ENCODE measurements at places on chromosomes 2 and 18.

DNA sequence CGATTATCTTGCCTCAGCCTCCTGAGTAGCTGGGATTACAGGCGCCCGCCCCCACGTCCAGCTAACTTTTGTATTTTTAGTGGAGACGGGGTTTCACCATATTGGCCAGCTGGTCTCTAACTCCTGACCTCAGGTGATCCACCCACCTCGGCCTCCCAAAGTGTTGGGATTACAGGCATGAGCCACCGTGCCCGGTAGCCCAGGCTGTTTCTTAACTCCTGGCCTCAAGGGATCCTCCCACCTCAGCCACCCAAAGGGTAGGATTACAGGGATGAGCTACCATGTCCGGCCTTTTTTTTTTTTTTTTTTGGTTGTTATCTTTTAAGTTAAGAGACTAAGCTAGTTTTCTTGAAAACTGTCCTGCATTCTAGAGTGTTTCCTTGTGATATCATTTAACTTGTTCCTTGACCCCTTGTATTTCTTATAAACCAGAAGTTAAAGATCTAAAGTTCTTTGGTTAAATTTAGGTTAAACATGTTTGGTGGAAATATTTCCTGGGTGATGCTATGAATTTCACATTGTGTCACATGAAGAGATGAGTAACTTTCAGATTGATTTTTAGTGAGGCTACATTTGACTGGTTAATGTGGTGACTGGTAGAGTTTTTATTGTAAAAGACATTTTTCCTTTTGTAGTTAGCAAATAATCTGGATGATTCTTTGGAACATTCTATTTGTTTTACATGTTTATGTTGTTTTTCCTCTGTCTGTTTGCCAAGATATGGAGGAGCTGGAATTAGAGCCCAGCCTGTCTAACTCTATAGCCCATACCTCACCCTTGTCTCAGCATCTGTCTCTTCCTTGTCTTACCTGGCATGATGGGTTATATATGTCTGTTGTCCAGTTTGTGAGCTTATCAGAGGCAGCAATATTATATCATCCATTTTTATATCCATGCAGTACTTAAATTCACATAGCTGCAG lies 5.2 kb downstream of the NCAPH start:
- no peak for DNase-seq

- DNase-seq = no peak
These were observed 36.5 kb upstream of the C1D start for GRCh38 chr2:68099260-68099659.

- no peak for DNase-seq
These were observed 693.4 kb downstream of the SOCS6 start for GRCh38 chr18:70982292-70982691.

DNA sequence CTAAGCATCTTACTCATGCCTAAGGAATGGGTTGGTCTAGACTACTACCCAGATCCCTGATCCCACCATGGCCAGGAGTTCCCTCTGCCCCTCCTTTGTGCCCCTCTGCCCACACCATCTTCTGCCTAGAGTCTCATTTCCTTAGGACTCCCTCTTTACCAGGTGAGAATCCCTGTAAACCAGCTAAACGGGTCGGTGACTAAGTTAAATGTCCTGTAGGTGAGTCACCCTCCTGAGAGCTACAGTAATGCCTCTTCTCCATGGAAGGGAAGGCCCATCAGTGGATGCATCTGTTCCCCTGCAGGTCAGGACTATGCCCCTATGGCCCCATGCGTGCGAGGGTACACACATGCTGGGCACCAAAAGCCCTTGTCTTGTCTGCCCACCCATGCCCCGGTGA lies 25.4 kb downstream of the PTGR3 start:
- no peak for DNase-seq

- no peak for DNase-seq
These were observed 239.9 kb downstream of the DSEL start for GRCh38 chr18:67276638-67277037.

GRCh38 chr2:199404841-199405240 lies 52.9 kb downstream of the SATB2 start:
- no peak for DNase-seq
